ENCODE measurements at places on chromosomes 1 and 21. TPM values are rescaled to one million over a fixed set of nuclear protein-coding genes. Genes with fewer than 3 reads are reported as not detected.

Gene SMCP
- not detected for polyA plus RNA-seq

Gene CIART
- polyA plus RNA-seq = 0.60 TPM

GRCh38 chr21:37455504-37455911, 88.9 kb downstream of the DYRK1A start:
- no peak for DNase-seq

DNA sequence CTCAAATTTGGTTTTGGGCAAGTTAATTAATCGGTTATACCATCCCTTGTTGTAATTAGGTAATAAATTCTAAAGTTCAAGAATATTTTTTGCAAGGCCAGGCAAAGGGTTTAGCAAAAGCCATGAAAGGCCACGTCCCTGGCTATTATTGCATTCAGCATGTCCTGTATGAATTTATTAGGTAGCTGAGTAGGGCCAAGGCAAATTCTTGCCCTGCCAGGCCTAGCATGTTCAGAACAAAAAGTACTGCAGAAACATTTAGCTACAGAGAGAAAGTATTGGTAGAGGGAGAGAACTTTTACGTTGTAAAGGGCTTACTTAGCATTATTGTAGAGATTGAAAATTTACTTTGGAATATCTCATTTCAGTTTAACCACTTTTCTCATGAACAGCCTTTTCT, 94.4 kb downstream of the PATJ start:
- DNase-seq = no peak

Gene TMEM61
- polyA plus RNA-seq = not detected

Gene FALEC
- not detected for polyA plus RNA-seq

Gene SPRR2F
- not detected for polyA plus RNA-seq

DNA sequence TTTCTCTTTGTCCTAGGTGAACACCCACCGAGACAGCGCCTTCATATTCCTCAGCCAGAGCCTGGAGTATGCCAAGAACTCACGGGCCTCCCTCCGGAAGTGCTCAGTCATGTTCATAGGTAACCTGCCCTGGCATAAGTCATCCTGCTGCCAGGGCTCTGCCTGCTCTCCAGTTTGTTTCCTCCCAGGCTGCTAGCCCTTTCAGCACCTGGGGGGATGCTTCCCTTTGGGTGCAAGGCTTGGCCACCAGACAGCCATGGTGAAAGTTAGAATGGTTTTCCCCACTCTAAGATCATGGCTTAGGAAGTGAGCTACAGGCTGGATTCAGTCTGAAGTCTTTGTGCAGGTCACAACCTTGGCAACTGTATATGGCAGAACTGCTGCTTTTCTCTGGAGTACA, 9.2 kb upstream of the TTC4 start:
- DNase-seq = no peak

GRCh38 chr21:27451116-27451515, 484.2 kb upstream of the ADAMTS5 start:
- no peak for DNase-seq

GRCh38 chr1:213987422-213987926, 299 bp upstream of the PROX1 start:
- DNase-seq = no peak

GRCh38 chr1:25481625-25482024, 50.9 kb downstream of the MACO1 start:
- no peak for DNase-seq

GRCh38 chr1:199279067-199279466, 640.2 kb downstream of the PTPRC start:
- no peak for DNase-seq

GRCh38 chr1:178619042-178619927, 105.8 kb upstream of the RALGPS2 start:
- DNase-seq = no peak

DNA sequence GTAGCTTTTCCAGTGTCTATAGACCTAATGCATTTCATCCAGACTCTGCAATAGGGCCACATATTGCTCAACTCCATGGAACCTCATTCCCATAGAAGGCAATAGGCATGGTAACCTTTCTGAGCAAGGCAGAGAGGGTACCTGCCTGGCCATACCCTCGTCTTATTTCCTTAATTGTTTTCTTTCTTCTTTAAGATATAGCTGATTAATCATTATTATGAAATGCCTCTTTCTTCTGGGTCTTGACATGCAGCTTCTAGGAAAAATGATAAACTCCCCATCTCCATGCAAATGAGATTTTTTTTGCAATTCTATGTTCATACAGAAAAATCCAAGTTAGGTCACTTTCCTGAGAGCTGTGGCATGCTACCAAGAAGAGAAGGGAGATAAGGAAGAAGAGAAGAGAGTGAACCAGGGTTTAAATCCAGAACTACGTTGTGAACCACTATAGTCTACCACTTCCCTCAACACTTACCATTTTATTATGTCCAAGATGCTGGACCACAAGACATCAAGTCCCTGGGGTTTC, 33.0 kb upstream of the IL20 start:
- no peak for DNase-seq

DNA sequence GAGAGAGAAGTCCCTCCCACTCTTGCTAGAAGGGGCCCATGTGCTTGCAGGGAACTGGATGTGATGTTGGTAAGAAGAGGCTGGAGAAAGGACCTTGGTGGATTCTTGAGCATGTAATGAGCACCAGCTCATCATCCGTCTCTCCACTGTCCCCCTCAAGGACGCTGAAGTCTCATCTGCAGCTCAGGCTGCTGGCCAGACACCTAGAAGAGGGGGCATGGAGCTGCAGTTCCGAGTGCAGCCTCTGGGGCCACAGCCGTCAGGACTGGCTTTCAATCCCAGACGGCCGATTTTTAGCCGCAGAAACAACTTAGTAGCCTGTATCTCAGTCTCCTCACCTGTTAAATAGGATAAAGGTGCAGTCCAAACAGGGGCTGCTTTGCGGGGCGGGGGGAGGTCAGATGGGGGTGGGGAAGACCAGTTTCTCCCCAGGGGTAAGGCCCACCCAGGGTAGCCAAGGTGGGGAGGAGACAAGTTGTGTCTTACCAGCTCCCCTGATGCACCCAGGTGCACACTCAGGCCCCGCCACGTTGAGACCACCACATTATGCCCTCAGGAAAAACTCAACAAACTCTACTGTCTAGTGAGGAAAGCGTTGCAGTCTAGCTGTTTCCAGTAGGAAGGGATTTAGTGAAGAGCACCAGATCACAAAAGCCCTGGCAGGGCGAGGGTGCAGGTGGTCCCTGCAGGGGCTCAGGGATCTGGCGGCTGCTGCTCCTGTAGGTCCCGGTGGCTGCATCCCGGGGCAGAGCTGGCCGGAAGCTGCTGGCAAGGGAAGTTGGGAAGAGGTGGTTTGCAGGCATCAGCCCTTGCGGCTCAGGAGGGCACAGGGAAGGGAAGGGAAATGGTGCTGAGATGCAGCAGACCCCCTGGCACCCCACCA, 29.5 kb downstream of the LDLRAP1 start:
- DNase-seq = peak; percentile 57
